Ascending aorta (tissue), 2 donors: ENCODE measurements at places on chromosomes 7 and 10.

- DNase-seq: no peak
Observed at GRCh38 chr10:73873142-73873837, 1.1 kb downstream of the CAMK2G start.

DNA sequence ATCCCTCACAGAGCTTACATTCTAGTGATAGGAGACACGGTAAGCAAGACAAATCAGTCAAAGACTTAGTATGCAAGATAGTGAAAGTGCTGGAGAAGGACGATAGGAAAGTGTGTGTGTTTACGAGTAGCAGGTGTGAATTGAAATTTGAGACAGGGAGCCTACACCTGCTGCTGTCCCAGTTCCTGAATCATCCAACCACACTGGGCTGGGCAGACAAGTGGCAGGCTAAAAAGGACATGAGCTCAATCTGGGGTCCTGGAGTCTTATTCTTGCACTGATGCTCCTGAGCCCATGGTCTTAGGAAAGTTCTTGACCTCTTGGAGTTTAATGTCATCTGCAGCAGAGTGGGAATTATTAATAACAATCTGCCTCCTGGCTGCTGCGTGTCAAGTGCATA, 16.2 kb downstream of the RBP3 start:
- no peak for DNase-seq

- no peak for DNase-seq
Observed at GRCh38 chr7:92135052-92135889, 994 bp upstream of the CYP51A1 start.

DNA sequence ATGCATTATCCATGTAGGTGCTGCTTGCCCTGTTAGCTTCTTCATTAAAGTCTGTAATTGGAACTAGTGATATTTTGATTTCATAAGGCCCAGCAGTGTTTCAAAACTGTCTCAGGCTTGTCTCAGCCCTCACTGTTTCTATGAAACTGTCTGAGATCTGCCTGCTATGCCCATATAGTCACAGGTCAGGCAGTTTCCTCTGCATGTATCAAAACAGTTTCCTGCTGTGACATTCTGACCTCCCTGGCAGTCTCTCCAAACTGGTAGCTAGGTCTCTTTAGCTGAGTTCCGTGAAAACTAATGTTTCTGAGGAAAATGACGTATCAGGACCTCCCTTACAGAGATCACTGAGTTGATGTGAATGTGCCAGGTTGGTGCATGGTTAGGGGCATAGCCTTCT, 18.9 kb upstream of the SEMA3D start:
- DNase-seq: no peak
